ENCODE measurements at places on chromosomes 2 and 18.

DNA sequence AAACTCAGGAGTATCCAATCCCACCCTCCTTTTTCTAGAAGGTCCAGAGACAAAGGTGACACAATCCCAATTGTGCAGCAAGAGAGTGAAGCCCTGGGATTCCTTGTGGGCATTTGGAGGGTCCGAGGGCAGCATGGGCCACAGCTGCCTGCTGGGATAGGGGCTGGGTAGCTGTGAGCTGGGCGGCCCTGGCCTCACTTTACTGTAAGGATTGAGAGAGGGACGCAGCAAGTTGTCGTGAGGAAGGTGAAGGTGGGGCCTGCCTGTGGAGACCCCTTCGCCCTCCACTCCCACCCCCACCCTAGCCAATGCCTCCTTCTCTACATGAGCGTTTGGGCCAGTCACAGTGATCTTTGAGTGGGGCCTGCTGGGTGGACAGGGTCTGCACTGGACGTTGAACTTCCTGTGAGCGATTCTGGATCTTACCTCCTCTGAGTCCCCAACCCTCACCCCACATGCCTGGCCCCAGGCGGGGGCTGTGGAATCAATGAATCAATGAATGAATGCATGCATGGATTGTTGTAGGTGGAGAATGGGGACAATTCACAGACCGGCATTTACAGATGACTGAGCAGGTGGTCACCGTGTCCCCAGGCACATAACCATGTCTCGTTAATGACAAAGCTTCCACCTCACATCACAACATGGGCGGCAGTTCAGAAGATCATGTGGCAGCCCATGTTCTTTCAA is 107.2 kb downstream of the INHBB start:
- DNase-seq, result no peak

DNA sequence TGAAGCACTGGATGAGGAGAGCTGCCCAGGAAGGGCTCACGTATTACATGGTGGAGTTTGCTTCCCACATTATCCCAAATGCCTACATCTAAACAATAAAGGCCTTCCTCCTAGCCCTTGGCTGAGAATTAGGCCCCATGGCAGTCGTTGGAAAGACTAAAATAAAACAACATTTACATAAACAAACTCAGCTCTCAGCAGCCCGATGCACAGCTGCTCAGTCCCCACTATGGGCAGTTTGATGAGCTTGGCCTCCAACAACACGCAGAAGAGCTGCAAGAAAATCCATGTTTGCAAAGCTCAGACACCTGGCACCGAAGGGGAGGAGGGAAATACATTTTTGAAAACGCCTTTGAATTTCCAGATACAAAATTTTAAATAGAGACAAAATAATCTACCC is 352.4 kb downstream of the EIPR1 start:
- DNase-seq, result no peak

GRCh38 chr2:220281771-220282170 is 654.3 kb downstream of the SLC4A3 start:
- DNase-seq, result no peak

- DNase-seq, result no peak
These were observed 88.9 kb upstream of the SIX3 start for GRCh38 chr2:44852594-44852993.

DNA sequence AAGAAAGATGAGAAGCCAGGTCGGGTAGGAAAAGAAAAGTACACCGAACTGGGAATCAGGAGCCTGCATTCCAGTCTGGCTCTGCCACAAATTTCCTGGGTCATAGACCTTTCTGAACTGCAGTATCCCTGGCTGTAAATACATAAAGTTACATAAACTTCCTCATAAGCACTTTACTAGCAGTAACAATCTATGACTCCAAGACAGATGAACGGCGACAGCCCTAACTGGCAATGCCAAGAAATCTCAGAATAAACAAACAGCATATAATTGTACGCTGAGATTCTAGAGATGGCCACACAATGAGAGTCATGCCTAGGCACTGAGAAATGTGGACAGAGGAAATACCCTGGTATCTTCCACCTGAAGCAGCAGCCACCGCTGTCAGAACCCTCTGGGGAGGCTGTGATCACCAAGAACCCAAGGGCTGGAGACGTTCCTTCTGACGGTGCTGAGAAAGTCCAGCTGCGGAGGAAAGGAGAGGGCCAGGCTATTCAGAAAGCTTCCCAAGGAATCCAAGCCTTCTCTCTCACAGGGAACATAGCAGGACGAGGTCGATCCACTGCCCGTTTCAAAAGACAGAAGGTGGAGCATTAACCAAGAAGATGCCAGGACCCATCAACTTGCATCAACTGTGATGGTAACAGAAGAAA is 89.3 kb upstream of the SLC66A3 start:
- no peak for DNase-seq

GRCh38 chr2:191721331-191721730 is 43.4 kb downstream of the NABP1 start:
- DNase-seq, result no peak

- DNase-seq, result no peak
These were observed 28.3 kb upstream of the HPCAL1 start for GRCh38 chr2:10274376-10274775.

GRCh38 chr2:221780281-221780688 is 208.2 kb upstream of the EPHA4 start:
- no peak for DNase-seq

DNA sequence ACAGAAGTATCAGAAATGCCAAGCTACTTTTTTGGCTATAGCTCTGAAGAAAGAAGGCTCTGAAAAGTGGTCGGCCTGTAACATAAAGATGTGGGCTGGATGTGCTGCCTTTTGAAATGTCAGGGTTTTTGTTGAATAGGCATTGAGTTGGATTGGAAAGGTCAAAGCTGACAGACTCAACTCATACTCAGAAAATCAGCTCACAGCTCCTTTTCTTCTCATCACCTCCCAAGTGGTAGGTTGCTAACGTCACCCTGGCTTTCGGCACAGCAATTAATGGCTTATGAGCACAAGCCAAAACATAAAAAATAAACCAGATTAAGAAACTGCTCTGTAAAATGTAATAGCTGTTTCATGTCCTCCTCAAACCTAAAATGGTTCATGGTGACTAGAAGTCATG is 68.3 kb downstream of the KCNF1 start:
- no peak for DNase-seq

DNA sequence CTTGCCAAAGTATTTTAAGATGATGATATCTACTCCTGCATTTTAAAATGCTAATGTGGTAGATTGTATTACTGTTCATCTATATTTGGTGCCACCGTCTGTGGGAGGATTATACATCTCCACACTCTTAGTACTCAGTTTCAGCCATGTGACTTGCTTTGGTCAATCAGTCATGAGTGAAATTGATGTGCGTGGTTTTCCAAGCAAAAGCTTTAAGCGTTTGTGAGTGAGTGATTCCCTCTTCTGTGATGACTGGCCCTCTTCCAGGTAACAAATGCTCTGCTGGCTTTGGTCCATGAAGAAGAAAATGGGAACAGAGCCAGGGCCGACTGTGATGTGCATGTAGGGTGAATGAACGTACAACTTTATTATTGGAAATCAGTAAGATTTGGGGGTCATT is 330.4 kb downstream of the LPIN1 start:
- DNase-seq, result no peak

DNA sequence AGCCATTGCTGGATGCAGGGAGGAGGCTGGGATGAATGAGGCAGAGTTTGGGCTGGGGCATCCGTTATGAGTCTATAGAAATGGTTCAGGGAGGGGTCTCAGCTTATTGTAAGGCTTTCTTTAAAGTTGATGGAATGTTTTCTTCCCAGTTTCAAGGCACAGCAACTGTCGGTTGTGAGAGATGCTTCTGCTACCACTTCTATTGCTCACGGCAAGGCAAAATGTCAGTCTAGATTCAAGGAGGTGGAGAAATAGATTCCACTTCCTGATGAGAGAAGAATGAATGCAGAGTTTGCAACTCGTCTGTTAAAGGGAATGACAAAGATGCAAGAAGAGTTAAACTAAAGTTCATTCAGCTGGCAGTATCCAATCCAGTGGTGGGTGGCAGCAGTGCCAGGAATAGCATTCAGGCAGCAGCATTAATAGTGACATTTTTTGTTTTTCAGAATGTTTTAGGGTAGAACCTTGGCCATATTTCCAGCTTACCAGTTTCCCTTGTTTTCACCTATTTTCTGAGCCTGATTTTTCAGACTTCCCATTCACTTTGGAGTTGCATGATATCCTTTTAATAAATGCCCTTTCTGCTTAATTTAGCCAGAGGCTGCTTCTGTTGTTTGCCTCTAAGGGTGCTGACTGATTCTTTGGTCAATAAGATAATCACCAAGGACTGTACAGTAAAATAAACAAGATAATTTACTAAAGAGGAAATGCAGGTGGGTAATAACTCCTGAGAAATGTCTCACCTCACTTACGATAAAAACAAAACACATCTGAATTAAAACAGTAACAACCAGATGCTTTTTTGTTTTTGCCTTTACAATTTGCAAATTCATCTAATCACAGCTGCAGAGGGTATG is 138.4 kb downstream of the RPIA start:
- no peak for DNase-seq

GRCh38 chr18:75314117-75314516 is 103.5 kb downstream of the TSHZ1 start:
- no peak for DNase-seq

DNA sequence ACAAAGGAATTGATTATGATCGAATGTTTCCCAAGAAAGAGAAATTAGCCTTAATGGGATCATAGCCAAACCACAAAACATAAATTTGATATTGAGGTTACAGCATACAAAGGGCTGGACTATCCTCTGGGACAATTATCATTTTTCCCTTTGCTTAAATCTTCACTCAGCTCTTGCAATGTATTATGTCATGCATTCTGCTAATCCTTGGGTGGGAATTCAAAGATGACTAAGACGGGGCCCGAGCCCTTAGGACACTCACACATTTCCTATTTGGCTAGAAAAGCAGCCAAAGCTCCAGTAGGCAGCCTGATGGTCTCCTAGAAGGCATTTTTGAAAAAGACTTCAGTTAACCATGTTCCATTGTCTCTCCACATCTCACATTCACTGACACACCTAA is 17.2 kb upstream of the NMI start:
- DNase-seq, result no peak

GRCh38 chr2:232551250-232551638 is 755 bp downstream of the EIF4E2 start:
- no peak for DNase-seq

- no peak for DNase-seq
These were observed 265.0 kb upstream of the TRIB2 start for GRCh38 chr2:12451726-12452125.

DNA sequence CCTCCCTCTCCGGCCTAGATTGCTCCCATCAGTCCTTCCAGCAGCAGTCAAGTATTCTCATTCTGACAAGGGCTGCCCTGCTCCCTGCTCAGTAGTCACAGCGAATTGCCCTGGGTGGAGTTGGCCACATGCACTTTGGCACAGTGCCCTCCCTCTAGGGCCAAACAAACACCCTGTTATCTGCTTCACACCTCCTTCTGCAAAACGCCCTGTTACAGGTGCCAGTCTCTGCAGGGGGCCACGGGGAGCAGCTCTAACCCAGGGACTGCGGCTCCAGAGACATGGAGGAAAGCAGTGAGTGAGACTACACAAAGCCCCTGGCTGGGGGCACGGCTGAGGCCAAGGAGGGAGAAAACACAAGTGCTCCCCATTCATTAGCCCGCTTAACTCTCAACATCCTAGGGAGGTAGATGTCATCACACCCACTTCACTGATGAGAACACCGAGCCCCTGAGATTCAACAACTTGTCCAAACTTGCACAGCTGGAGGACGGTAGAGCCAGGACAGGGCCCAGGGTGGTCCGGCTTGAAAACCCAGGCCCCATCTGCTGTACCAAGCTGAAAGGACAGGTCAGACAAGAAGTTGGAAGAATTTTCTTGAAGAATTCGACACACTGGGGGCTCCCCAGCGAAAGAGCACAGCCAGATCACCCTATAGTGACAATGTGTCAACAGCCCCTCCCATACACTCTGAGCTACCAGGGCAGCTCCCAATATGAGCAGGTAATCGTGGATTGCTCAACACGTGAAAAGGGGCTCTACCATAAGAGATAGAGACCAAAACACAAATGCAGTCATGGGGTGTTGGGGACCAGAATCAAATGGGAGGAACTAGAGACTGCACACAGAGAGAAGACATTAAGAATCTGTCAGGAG is 8.7 kb upstream of the TFCP2L1 start:
- no peak for DNase-seq

- no peak for DNase-seq
These were observed 269.9 kb upstream of the SETBP1 start for GRCh38 chr18:44410740-44411139.

All from stimulated activated naive CD4-positive, alpha-beta T cell treated with Interleukin-2 at 50 U/mL for 16 hours (primary cell).